C1 segment of cervical spinal cord (tissue), 14 donors: ENCODE measurements at places on chromosomes 4 and X.
A peak's percentile ranks its signal among the peaks of the same experiment; 100 is the strongest.

- DNase-seq: no peak
Observed at GRCh38 chrX:152306331-152306730, 144.8 kb downstream of the GABRA3 start.

DNA sequence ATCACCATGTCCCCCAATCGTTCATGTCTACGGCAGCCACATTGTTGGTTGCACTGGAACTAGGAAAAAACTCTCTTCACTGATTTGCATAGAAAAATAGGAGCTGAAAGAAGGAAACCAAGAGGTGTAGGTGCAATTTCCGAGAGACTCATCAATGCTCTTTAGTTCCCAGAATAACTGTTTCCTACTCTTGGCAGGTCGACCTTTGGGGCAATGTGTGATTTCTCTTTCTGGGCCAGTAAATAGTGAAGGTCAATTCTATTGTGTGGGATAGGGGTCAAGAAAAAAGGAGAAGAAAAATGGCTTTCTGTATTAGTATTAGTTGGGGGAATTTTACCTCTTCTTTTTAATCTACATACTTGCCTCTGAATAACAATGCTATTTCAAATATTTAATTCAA is 55.9 kb upstream of the PDE5A start:
- no peak for DNase-seq

GRCh38 chr4:48046059-48046458 is 29.5 kb downstream of the NIPAL1 start:
- DNase-seq: no peak

DNA sequence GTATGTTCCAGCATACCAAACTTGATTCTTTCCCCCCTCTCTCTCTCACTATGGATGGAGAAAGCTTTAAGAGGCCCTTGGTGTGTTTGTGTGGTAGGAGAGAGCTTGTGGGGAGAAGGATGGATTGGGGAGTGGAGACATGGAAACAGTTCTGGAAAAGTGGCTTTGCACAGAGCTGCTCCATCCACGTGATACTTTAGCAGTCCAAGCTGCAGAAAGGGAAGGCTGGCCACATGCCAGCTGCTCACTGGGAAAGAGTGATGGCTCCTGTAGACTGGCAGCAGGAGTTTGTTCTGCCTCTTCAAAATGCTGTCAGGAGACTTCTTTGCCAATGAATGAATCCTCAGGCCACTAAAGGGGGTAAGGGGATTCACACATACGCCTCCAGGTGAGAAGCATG is 21.7 kb upstream of the SEC24B start:
- no peak for DNase-seq

GRCh38 chr4:101651778-101652177 is 138.8 kb upstream of the BANK1 start:
- no peak for DNase-seq

DNA sequence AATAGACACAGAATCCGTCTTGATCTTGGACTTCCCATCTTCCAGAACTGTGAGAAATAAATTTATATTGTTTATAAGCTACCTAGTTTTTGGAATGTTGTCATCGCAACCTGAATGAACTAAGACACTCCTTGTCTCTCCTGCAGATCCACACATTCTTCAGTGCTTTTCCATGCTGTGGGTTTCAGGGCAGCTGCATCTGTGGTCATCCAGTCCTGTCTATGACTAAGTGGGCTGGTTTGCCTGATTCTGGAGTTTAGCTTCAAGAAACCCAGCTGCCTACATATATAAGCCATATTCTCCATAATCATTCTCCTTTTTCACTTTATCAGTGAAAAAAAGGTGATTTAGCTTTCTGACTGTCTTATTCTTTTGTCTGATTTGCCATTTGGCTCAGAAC is 170.3 kb upstream of the KIT start:
- no peak for DNase-seq

DNA sequence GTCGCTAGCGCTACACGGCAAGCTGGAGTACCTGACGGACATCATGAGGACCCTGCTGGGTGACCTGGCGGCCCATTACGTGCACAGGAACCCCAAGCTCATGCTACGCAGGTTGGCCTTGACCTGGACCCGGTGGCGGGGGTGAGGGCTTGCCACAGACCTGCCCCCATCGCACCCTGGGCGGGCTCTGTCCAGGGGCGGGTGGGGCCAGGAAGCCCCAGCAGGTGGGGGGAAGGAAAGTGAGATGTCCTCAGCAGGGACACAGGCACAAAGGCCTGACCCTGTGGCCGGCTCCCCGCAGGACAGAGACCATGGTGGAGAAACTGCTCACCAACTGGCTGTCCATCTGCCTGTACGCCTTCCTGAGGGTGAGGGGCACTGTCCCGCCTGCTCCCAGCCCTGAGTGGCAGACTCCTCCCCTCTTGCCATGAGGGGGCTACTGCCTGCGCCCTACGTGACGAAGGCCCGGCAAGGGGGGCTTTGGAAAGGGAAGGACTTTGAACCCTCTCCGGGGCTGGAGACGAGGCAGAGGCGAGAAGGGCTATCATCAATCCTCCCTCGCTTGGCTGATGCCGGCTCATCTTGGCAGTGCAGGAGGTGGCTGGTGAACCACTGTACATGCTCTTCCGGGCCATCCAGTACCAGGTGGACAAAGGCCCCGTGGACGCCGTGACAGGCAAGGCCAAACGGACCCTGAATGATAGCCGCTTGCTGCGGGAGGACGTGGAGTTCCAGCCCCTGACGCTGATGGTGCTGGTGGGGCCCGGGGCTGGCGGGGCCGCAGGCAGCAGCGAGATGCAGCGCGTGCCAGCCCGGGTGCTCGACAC is 5.3 kb upstream of the SRPK3 start:
- DNase-seq: no peak

- peak; percentile 9 for DNase-seq
Observed at GRCh38 chr4:27010334-27010940, 149.8 kb downstream of the STIM2 start.

DNA sequence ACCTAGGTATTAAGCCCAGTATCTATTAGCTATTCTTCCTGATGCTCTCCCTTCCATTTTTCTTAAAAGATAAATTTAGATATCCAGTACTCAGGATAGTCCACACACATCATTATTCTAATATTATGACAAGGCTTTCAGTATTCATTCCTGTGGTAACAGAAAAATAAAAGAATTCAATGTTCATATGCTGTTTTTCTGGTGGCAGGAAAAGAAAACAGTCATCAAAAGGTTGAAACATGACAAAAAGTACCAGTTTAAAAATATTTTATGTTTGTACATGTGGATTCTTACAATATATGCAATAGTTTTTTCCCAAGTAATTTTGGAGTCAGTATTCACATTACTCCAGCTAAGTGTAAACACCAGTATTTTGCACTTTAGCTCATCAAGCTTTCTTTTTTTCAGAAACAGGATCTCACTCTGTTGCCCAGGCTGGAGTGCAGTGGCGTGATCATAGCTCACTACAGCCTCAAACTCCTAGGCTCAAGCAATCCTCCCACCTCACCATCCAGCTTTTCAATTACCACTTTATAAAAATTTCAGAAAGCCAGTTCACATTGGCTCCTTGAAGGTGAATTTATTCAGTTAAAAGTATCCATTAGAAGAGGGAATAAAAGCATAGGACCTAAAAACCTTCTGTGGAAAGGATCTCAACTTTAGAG is 2.3 kb downstream of the APBB2 start:
- no peak for DNase-seq

GRCh38 chr4:88981556-88981955 is 75.4 kb downstream of the FAM13A start:
- no peak for DNase-seq

- no peak for DNase-seq
Observed at GRCh38 chr4:8029689-8030088, 90.0 kb upstream of the AFAP1 start.

- no peak for DNase-seq
Observed at GRCh38 chr4:153207567-153207966, 3.3 kb downstream of the TRIM2 start.

DNA sequence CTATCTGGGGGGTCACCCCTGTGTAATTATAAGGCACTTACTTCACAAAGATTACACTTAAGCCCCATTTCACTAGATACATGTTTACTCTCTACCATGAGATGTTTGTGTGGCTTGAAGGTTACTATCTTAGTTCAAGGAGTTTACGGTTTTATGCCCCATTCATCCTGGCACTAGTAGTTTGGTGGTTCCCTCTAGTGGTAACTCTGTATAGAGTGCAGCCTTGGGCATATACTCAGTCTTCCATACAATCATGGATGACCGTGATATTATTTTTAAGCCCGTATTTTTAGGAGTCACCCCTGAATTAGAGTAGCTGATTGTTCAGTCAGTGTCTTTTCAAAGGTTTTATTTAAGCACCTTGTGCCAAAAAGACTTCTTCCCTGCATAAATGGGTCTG is 109.9 kb upstream of the FAM47C start:
- DNase-seq: no peak

GRCh38 chrX:10576777-10577447 is 43.5 kb downstream of the MID1 start:
- DNase-seq: no peak

DNA sequence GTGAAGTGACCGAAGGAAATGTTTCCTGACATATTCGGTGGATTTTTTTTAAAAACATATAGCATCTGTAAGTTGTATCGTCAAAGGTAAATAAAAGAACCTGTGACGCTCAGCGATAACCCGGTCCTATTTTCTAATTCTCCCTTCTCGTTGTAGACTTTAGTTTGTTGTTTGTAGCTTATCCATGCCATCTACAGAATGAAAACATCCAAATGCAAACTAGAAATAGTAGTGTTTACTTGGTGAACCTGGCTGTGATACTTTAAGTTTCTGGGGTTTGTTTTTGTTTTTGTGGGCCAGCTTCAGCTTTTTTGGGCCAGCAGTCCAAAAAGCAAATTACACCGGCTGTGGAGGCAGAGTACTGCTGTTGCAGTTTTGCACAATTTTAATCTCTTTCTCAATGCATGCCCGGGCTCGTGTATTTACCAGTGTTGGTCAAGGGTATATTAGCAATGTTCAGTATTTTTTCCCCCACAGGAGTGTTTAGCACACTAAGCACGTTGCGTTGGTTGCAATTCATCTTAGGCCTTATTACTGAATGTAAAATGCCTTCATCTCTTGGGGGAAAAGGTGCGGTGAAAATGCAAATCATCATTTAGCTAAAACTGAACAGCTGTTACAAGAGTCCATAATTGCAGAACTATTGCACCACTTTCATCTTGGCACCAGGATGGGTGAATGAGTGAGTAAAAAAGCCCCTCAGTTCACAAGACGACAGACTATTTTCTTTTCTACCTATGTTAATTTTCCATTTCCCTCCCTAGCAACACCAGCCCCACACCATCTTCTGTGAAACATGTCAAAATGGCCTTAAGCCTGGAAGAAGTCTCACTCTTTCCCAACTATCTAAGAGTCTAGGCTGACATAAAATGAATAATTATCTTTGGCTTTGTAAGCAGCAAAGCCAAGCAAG is 1.7 kb upstream of the CNOT6L start:
- peak; percentile 2 for DNase-seq

DNA sequence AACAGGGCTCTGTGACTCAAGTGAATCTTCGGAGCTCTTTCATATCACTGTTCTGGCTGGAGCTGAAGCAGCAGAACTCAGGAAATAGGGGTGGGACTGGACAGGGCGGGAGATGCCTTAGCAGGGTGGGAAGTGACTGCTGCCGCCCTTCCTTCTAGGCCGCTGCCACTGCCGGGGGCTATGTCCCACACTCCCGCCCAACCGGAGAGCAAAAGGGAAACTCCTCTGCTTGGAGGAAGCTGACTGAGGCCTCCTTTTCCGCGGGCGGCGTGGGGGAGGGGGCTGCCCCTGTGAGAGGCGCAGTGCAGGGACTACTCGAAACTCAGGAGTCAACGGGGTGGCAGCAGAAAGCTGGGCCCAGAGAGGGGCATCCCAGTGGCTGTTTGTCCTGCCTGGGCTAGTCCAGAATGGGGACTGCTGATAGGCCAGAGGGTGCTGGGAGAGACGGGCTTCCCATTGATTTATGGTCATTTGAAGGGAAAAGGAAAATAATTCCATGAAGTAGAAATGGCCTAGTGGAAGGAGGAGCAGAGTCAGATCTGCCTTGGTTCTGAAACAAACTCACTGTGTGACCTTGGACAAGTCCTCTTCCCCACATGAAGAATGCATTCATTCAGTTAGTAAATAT is 36.9 kb downstream of the STARD8 start:
- DNase-seq: no peak

DNA sequence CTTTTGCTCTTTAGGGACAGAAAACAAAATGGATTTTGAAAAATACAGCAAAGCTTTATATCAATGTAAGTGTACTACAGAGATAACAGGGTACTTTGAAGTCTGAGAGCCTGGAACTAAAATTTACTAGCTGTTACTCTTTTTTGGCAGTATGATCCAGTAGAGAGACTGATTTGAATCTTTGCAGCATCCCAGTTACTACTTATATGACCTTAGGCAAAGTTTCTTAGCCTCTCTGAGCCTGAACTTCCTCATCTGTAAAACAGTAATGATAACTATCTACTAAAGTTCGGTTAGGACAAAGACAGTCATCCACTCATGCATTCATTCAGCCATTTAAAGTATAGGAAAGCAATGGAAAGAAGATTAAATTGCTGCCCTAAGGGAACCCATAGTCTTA is 10.1 kb downstream of the BRWD3 start:
- no peak for DNase-seq

DNA sequence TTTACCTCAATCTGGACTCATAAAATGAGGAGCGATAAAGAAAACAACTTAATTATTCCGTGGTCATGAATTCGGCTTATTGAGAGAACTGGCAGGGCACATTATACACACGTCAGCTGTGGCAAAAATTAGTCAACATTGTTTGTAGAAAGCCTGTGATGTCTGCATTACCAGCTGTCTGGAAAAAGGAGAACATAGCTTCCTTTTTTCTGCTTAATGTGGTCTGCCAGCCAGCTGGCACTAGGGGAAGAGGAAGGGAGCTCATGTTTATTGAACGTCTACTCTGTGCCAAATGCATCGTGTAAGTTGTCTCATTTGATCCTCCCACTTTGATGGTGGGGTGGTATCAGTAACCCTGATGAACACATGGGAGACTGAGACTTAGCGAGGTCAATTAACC is 367.6 kb downstream of the ARHGAP24 start:
- DNase-seq: peak; percentile 3

DNA sequence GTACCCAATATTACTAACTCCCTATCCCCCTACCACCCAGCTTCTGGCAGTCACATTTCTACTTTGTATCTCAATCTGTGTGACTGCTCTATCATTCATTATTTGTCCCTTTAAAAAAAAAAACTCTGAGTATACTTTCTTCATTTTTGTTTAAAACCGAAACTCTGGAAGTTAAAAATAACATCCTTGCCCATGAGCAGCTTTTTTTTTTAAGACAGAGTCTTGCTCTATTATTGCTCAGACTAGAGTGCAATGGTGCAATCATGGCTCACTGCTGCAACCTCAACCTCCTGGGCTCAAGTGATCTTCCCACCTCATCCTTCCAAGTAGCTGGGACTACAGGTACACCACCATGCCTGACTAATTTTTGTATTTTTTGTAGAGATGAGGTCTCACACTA is 15.8 kb downstream of the UBE2K start:
- no peak for DNase-seq

DNA sequence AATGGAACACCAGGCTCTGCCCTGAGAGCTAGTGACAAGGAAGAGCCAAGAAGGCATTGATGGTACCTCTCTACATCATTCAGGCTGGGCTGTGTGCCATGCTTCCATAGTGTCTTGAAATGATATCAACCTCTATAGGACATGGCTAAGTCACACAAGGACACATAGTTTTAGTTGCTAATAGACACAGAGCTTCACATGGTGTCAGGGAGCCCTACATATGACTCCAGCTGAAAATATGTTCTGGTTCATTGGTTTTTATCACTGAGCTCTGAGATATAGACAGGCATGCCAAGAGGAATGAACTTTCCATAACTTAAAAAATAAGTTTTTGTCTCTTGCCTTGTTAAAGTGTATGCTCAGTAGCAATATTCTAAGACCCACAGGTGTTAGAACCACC is 72.1 kb upstream of the PRKG2 start:
- no peak for DNase-seq
